ENCODE measurements at places on chromosomes 16 and 17.

- peak; percentile 80 for DNase-seq
These were observed 111.4 kb downstream of the SNX29 start for GRCh38 chr16:12087901-12088421.

GRCh38 chr17:17453088-17453487 lies 23.7 kb upstream of the MED9 start:
- DNase-seq, result no peak

- peak; percentile 2 for DNase-seq
These were observed 4.1 kb downstream of the ERAL1 start for GRCh38 chr17:28858801-28859355.

- no peak for DNase-seq
These were observed 38.7 kb downstream of the ACSF3 start for GRCh38 chr16:89132194-89133005.

DNA sequence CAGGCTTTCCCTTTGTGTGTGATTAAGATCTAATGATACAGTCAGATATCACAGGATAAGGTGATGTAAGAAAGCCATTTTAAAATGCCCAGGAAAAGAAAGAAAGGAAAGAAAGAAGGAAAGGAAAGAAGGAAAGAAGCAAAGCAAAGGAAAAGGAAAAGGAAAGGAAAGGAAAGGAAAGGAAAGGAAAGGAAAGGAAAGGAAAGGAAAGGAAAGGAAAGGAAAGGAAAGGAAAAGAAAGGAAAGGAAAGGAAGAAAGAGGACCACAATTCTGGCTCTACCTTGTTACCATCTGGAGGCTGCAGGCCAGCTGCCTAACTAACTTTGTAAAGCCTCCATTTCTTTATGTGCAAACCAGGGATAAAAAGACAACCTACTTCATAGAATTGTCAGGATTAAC lies 131.6 kb downstream of the DYNLRB2 start:
- no peak for DNase-seq

GRCh38 chr16:8660841-8661301 lies 13.5 kb upstream of the ABAT start:
- peak; percentile 87 for DNase-seq

DNA sequence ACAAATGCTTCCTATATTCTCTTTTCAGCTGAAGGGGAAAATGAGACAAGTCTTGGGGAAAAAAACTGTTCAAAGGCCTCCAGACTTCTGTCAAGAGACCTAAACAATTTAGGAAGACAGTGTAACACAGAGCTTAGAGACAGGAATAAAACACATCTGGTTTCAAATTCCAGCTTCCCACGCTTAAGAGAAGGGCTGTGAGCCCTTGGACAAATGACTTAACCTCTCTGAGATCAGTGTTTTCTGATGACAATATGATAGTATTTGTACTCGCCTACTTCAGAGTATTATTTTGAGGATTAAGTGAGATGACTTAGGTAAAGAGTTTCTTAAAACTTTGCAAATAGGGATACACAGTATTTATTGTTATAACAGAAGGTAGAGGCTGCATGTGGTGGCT lies 29.5 kb downstream of the SMURF2 start:
- DNase-seq, result no peak

- no peak for DNase-seq
These were observed 162.5 kb upstream of the CNTNAP4 start for GRCh38 chr16:76114681-76115080.

GRCh38 chr16:59604354-59604753 lies 870.2 kb upstream of the GOT2 start:
- no peak for DNase-seq

GRCh38 chr16:87845213-87845612 lies 24.1 kb downstream of the SLC7A5 start:
- no peak for DNase-seq

DNA sequence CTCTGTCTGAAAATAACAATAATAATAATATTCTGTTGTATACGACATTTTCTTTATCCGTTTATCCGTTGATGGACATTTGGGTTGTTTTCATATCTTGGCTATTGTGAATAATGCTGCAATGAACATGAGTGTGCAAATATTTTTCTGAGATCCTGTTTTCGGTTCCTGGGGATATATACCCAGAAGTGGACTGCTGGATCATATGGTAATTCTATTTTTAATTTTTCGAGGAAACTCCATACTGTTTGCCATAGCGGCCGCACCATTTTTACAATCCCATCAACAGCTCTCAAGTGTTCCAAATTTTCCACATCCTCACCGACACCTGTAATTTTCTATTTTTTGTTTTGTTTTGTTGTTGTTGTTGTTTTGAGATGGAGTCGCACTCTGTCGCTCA lies 5.3 kb upstream of the PRSS41 start:
- DNase-seq, result no peak

DNA sequence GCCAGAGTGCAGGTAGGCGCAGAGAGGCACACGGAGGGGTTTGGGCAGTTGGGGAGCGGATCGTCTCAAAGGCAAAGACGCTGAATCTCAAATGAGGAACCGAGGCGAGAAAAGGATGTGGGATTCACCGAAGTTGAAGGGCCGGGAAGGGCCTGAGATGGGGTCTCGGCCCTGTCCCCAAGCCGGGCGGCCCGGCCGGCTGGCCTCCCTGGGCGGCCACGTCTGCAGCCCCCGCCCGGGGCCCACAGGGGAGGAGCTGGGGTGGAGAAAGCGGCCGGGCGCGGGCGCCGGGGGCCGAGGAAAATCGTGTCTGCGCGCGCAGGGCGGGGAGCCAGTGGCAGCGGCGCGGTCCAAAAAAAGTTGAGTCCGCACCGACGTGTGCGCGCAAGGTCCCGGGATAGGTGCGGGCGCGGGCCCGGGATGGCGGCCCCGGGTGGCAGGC lies 458 bp downstream of the SLC12A4 start:
- no peak for DNase-seq

DNA sequence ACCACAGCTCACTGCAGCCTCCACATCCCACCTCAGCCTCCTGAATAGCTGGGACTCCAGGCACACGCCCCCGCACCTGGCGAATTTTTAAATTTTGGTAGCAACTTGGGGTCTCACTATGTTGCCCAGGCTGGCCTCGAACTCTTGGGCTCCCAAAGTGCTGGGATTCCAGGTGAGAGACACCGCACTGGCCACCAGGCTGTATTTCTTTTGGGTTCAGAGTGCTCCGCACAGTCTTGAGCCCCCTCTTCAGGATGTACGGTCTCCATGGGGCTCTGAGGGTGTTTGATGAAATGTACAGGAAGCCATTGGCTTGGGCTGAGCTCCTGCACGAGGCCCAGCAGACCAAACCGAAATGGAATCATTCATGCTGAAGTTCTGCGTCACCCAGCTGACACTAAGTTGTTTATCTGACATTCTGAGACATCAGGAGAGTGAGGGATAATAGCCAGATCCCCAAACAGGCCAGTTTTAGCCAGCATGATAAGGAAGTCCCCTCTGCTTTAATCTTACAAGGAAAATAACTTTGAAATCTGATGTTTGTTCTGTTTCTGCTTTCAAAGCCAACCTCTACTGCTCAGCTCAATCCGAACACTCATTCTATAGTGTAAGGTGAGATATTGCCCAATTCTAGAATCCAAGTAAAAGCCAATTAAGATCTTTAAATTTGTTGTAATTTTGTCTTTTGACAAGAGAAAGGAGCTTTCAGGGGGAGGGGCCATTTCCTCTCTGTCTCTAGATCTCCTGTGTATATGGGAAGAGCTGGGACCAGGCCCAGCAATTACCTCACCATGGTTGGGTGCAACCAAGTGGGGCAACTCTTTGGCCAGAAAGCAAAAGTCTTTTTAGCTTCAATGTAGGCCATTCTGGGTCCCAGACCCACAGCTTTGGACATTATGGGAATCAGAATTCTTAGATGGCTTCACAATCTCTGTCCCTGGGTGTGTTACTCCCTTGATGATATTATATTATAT lies 23.7 kb downstream of the GPR142 start:
- no peak for DNase-seq

GRCh38 chr17:44070455-44071197 lies at the start of gene G6PC3:
Gene G6PC3, plus strand, starts transcription at chr17:44070735. Its CDS starts 231 bp downstream, at chr17:44070966.
- peak; percentile 97 for DNase-seq

DNA sequence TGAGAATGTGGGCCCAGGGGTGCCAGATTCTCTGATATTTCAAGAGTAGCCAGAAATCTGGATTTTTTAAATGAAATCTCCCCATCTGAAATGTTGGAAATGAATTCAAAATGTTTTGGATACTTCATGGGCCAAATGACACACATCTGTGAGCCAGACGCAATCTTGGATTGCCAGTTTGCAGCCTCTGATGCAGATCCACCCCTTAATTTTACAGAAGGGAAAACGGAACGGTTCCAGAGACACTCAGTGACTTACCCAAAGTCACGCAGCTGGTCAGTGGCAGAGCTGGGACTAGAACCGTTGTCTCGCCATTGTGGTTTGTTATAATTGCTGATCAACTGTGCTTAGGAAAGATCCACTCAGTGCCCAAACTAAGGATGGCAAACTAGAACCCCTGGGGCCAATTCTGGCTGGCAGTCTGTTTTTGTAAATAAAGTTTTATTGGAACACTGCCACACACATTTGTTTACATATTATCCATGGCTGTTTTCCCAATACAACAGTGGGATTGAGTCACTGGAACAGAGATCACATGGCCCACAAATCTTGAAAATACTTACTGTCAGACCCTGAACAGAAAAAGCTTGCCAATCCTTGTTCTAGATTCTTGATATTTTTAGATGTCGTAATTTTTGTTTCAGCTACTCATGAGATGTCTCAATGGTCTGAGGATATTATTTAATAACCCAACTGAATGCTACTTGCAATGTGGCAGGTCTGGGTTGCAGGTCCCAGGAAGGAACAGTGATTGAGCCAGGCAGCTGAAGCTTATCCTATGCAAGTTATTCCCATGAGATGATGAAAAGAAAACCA lies 143.8 kb downstream of the AXIN2 start:
- no peak for DNase-seq

- no peak for DNase-seq
These were observed 72.8 kb upstream of the DYNLRB2 start for GRCh38 chr16:80468029-80468428.

GRCh38 chr17:58079300-58080033 lies 3.8 kb upstream of the DYNLL2 start:
- no peak for DNase-seq

GRCh38 chr16:19213885-19214284 lies 45.8 kb downstream of the SYT17 start:
- no peak for DNase-seq

GRCh38 chr16:25012525-25012991 lies 2.6 kb downstream of the ARHGAP17 start:
- no peak for DNase-seq

- peak; percentile 77 for DNase-seq
These were observed 15.7 kb downstream of the SLC16A3 start for GRCh38 chr17:82244413-82245133.

DNA sequence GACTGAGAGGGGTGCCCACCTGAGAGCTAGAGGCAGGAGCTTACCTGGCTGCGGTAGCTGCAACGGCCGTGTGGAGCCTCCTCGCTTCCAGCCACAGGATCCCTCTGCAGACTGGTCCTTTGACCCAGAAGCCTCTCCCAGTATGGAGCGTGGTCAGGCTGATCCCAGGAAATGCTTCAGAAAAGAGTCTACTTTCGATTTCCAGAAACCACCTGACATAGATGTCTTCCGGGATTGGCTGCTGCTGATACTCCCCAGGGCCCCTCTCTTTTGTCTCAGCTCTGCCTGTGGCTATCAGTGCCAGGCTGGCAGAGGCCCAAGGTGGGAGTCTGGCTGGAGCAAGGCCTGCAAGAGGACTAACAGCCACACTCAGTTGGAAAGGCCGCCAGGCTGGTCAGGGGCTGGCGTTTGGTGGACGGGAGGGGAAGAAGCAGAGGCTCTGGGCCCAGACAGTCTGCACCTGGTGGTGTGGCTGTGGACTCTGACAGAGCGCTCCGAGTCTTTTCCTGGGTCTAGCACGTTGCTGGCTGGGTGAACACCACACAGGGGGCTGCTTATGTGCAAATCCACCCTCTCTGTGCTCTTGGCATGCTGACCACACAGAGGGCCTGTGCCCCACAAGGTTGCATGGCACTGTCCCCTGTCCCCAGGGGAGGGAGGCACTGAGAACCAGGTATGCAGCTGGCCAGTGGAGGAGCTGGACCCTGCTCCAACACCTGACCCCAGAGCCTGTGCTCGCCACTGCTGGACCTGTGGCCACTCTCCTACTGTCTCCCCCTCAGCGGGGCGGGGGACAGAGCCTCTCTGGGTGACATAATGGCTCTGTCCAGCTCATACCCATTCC lies at the start of gene LGALS3BP:
Gene LGALS3BP (minus strand): TSS at position 144 of the 844 bp plus-strand sequence. CDS start 2,732 bp downstream, outside the sequence.
- DNase-seq, result no peak

GRCh38 chr17:18148586-18148985 lies 35.0 kb upstream of the ALKBH5 start:
- DNase-seq, result no peak

GRCh38 chr16:65489531-65490023 lies 367.7 kb upstream of the CDH11 start:
- no peak for DNase-seq

DNA sequence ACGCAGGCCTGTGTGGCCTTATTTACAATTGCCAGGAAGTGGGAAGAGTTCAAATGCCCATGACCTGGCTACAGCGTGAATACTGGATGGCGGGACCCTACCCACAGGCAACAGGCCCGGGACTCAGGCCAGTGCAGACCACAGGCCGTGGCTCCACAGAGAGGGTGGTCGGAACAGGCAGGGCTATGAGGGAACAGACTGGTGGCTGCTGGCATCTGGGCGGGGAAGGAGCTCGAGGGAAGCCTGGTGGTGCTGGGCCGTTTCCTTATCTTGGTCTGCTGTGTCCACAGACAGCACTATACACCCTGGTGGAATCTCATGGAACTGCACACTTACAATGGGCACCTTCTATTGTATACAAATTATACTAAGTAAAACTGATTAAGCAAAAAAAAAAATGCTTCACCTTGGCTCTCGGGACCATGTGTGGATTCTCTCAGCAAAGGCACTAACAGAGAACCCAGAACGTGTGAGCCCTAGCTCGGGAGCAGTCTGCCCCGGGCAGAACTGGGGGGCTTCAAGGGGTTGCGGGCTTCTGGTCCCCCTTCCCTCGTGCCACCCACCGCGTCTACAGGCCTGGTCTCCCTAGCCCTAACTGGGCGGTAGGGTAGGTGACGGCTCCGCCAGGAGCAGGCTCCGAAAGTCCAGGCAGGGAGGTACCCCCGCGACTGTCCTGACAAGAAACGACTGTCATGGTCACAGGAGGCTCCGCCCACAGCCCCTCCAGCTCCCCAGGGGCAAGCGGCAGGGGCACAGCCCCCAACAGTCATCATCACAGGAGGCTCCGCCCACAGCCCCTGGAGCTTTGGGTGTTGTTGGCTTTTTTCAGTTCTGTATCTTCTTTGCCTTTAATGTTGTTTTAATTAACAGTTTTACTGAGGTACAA lies 21.8 kb downstream of the CEP131 start:
- DNase-seq, result no peak

DNA sequence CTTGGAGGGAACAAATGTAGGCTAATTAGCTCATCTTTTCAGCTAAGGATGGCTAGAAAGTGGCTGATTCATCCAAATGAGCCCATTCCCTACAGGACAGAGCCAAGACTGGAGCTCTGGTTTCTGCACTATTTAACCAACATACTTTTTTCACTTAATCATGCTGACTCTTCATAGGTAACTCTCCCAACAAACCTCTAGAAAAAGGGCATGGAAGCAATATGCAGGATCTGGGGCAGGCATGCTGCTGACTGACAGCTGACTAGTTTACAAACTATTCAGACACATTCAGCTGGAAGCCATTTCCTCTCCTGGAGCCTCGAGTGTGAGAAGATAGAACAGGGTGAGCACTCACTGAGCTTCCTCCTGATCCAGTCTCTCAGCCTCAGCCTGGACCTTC lies 6.2 kb downstream of the BECN1 start:
- no peak for DNase-seq

- no peak for DNase-seq
These were observed 103.3 kb upstream of the CIBAR2 start for GRCh38 chr16:85215478-85216118.

All from spleen (tissue), 13 donors.